ENCODE measurements at places on chromosomes 16 and 17.

GRCh38 chr16:28010671-28011070 is 52.8 kb downstream of the GSG1L start:
- no peak for DNase-seq

- peak; percentile 41 for DNase-seq
Observed at GRCh38 chr17:61476476-61477203, 24.4 kb downstream of the TBX4 start.

- no peak for DNase-seq
Observed at GRCh38 chr16:52035436-52035835, 511.5 kb downstream of the TOX3 start.

GRCh38 chr16:20879175-20880040 is 20.8 kb downstream of the DCUN1D3 start:
- no peak for DNase-seq

DNA sequence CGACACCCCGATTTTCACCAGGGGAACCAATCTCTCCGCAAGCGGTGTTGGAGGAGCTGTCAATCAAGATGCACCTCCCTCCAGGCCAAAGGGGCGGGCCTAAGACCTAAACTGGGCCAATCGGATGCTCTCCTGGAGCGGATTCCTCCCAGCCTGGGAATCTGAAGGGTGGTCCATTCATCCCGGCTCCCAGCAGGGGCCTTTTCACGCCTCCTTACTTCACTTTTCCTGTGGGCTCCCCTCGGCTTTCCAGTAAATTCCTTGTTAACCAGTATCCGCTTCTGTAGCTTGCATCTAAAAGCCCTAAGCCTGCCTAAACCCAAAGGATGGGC is 17.1 kb downstream of the C16orf74 start:
- no peak for DNase-seq

- no peak for DNase-seq
Observed at GRCh38 chr16:48459167-48459566, 74.0 kb upstream of the SIAH1 start.

DNA sequence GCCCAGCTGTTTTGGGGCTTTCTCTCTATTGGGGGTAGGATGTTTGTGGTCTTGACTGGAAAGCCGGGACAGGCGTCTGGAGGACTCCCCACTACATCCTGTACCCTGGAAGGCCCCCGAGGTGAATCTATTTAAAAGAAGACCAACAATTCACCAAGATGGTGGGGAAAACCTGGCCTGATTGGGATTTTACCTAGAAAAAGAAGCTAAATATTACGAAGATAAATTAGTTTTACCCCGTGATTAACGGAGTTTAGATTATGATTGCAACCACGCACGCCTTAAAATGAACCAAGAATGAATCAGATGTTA is 779 bp upstream of the CCDC102A start:
- DNase-seq, result no peak
